ENCODE measurements at places on chromosomes 5 and 9. TPM values are rescaled to one million over a fixed set of nuclear protein-coding genes. Genes with fewer than 3 reads are reported as not detected.

Gene LRRC26
- 0.40 TPM for polyA plus RNA-seq

Gene PRLR
- 0.61 TPM for polyA plus RNA-seq

Gene MCC
- 8.0 TPM for polyA plus RNA-seq

Gene TAF11L5
- polyA plus RNA-seq = not detected

Gene SLC34A1
- not detected for polyA plus RNA-seq

Gene ADAMTSL1
- polyA plus RNA-seq = 5.1 TPM

Gene MTX3
- polyA plus RNA-seq = 4.8 TPM

Gene RORB
- 0.92 TPM for polyA plus RNA-seq

Gene SPATA31D4
- not detected for polyA plus RNA-seq
